Right cardiac atrium (tissue), 5 donors: ENCODE measurements at places on chromosomes 6 and 20. TPM values are rescaled to one million over a fixed set of nuclear protein-coding genes. Genes with fewer than 3 reads are reported as not detected.

DNA sequence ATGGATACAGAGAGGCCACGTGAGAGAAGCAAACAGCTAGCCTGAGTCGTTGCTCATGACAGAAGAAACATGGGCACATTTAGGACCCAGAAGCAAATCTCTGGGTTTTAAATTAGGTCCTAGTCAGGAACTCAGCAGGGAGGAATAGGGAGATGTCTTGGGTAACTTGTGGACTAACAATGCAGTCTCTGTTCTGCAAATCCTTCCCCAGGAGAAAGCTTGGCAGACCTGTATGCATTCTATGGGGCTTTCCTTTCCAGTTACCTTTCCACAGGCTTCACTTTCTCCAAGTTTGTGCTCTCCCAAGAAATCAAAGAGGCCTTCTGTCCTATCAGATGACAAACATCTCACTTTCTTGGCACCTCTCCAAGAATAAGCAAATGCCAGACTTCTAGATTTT lies 47.2 kb upstream of the PLCB4 start:
- DNase-seq = no peak

DNA sequence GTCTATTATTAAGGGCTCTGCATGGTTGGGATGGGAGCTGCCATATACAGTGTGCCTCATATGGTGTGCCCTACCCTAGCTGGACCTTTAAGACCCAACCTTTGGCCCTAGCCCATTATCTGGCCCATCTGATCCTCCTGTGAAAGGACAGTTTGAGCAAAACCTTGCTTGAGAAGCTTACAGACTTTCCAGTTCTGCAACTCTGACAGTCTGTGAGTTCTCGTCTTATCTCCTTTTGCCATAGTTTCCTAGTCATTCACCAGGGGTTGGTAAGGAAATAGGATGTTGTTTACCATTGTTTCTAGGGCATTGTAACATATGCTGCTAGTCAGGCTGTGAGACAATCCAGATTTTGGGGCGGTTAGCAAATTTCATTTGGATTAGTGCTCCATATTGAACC lies 17.2 kb downstream of the CTNNBL1 start:
- DNase-seq = no peak

DNA sequence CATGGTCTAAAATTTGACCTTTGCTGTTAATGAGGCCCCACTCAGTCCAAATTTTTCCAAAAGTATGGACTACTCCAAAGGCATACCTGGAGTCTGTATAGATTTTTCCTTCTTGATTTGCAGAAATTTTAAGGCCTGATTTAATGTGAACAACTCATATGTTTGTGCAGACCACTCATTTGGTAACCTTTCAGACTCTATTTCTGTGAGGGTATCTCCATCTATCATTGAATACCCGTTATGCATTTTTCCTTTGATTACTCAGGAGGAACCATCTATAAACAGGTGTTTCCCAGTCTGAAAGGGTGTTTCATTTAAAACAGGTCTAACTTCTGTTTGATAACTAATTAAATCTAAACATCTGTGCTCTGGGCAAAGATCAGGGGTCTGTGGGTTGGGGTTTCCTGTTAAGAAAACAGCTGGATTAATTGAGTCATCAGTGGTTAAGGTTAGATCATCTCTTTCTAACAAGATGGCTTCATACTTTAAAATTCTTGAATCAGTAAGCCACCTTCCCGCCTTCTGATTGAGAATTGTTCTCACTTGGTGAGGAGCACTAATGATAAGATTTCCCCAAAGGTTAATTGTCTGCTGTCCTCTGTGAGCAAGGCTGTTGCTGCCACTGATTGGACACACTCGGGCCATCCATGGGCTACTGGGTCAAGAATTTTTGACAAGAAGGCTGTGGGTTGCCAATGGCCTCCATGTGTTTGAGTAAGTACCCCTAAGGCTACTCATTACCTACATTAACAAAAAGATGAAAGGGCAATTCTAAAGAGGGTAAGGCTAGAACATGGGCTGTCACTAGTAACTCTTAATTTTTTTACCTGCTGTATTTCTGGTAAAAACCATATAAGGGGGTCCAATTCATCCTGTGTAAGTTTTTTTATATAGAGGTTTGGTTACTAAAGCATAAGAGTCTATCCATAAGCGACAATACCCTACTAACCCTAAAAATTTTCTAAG lies 24.1 kb downstream of the HLA-B start:
- DNase-seq = no peak

- DNase-seq = no peak
These were observed 26.1 kb downstream of the HLA-F start for GRCh38 chr6:29749308-29749662.

Gene FAM229B
- 77.5 TPM for total RNA-seq

GRCh38 chr20:33862709-33863403 lies 51.7 kb downstream of the CHMP4B start:
- DNase-seq = peak; percentile 82

Gene FAM83D
- 0.95 TPM for total RNA-seq

Gene PRKN
- 33.0 TPM for total RNA-seq

Gene MMUT
- 29.1 TPM for total RNA-seq

Gene DUSP15
- 6.6 TPM for total RNA-seq

Gene PHF1
- total RNA-seq = 65.3 TPM

Gene RAB44
- 0.06 TPM for total RNA-seq

Gene BYSL
- 12.4 TPM for total RNA-seq

Gene ADGB
- not detected for total RNA-seq

DNA sequence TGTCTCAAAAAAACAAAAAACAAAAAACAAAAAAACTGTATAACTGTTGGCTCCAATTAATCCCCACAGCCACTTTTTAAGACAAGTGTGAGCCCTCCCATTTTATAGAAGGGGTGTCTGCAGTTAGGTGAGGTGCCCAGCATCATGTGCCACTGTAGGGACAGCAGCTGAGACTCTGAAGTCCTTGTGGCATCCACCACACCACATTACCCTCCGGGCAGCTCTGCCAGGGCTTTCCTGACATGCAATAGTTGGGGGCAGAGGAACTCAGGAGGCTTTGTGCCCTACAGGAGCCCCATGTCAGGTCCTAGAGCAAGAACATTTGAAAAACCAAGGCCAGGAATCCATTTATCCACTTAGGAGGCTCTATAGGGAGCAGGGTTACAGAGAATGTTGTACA lies 17.3 kb downstream of the PKIG start:
- DNase-seq = peak; percentile 8

Gene CDH22
- total RNA-seq = 5.3 TPM

GRCh38 chr6:12169377-12169776 lies 120.8 kb upstream of the EDN1 start:
- DNase-seq = no peak

Gene WFDC9
- total RNA-seq = not detected

GRCh38 chr6:16031278-16031981 lies 97.5 kb upstream of the MYLIP start:
- no peak for DNase-seq

Gene NCOA3
- 21.0 TPM for total RNA-seq

DNA sequence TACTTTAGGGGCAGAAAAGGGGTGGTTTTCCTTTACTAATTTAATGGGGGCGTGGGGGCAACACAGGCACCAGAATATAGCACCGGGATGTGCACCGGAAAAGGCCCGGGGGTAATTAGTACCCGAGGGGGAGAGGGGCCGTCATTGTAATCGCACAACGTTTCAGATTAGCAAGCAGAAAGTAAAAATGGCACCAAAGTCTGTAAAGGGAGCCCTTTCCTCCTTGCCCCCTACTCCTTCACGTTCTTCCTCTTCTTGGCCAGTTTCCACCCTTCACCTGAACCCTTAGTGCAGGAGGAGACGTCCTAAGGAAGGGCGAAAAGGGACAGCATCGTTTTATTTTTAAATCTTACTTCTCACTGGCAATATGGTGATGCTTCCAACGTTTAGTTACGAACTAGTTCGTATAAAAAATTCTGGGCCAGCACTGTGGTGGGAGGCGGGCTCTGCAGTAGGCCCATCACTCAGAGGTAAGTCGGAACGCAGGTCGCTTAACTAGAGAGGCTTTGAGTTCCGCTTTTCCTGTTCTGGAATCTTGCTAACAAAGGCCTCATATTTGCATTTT lies 742 bp upstream of the CEP85L start:
- no peak for DNase-seq

Gene MATN4
- total RNA-seq = 0.15 TPM

- DNase-seq = no peak
These were observed 48.4 kb upstream of the SNAP25 start for GRCh38 chr20:10170261-10170660.

GRCh38 chr6:158014505-158015187 lies 33.0 kb downstream of the SYNJ2 start:
- no peak for DNase-seq

Gene AHI1
- 16.0 TPM for total RNA-seq

Gene GRM1
- 0.31 TPM for total RNA-seq

DNA sequence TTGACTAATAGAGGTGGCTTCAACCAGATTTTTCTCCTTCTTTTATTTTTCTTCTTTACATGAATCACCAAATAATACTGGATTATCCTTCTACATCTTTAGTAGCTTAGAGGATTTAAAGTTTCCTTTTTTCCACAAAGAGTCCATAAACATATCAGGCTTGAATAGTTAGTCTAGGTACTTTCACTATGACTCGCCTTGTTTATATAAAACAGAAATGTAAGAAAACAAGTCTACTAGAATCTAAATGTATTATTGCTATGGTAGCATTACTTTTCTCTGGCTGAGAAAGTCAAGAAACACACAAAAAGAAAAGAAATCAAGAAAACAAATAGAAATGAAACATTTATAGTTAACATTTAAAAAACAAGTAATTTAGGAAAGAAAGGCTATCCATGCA lies 215.2 kb downstream of the PTPRK start:
- no peak for DNase-seq

DNA sequence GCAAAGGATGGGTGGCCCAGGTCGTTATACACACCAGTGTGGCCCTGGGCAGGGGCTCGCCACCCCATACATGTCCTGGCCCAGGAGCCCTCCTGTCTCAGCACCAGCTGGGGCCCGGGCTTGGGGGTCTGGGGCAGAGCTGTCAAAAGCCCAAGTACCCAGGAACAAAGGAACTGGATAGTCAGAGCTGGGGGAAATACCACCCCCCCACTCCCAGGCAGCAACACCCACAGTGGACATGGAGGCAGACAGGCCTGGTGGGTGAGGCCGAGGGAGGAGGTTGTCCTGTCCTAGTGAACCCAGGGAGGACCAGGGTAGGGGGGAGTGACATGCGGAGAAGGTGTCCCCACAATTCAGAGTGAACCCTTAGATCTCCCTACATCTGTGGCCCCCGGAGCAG lies 406.5 kb downstream of the CDH4 start:
- no peak for DNase-seq

Gene KHDC1L
- total RNA-seq = not detected

DNA sequence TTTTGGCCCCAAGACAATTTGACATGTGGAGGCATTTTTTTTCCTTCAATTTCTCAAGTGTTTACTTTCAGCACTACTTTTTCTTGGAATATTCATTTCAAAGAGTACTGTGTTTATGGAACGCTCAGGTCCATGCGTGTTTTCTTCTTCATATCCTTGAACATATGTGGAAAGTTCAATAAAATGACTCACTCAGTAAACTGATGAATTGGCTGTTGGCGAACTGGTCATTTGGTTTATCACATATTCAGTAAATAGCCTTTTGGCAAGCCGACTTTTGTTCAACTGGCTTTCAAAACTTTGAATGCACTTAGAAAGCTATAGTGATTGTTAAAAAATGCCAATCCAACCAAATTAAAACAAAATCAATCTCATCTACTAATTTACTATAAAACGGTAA lies 964.6 kb upstream of the SLC35B3 start:
- no peak for DNase-seq

DNA sequence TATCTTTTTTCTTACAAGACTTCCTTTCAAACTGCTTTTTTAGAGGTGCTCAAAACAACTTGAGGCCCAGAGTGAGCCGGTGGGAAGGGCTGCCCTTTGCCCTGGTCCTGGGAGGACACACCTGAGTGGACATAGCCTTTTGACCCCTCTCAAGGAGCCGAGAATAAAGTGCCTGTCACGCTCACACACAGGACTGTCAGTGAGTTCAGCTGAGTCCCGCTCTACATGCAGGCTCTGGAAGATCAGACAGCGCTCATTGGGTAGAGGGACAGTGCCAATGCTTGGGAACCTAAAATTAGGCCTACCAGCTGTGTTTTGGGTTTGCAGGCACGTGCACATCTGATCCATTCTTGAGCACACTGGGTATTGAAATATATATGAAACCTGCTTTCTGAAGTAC lies 387.8 kb downstream of the CD83 start:
- DNase-seq = no peak

- DNase-seq = no peak
These were observed 76.6 kb upstream of the DOK5 start for GRCh38 chr20:54398814-54399213.

- DNase-seq = no peak
These were observed 72.0 kb downstream of the PREP start for GRCh38 chr6:105330913-105331312.

DNA sequence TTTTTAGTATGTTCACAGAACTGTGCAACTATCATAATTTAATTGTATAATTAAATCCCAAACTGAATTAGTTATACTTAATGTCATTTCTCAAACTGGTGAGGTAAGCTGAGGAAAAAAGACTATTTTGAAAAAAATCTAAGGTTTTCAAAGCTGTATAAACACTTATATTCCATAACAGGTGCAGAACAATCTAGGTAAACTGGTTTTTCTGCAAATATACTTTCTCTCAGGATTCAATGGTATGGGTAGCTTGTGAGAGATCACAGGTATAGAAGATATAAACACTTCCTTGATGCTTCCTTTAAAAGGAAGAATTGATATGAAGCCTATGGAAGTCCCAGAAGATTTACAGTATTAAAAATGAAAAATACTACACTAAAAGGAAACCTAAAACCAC lies 33.7 kb downstream of the NOL7 start:
- no peak for DNase-seq

GRCh38 chr6:170497841-170498301 lies 55.2 kb downstream of the PSMB1 start:
- no peak for DNase-seq

DNA sequence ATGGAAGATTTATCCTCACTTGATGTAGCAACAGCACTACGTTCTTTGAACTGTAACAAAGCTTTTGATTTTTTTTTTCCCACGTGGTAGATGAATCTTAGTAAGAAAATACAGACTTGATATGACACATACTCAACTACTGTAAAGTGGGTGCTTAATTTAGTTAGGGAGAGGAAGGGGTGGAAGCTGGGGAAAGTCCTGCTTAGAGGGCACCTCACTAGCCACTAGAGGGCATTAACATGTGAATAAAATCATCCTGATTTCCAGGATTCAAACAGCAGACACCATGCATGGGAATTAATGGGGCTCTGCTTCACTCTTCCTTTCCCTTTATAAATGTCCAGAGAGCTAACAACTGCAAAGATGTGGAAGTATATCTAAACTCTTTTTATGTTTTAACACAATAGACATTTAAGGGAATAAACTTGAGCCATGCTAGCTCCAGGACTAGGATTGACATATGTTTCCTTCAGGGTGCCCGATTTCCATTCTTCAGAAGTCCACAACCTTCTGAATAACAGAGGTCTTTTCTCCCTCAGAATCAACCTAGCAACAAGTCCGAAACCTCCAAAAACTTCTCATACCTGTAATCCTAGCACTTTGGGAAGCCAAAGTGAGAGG lies 250.1 kb downstream of the ATXN1 start:
- DNase-seq = no peak

Gene CD24
- total RNA-seq = 0.60 TPM
